NCI-H1105 (cell line): ENCODE measurements at places on chromosomes 6 and 20.

DNA sequence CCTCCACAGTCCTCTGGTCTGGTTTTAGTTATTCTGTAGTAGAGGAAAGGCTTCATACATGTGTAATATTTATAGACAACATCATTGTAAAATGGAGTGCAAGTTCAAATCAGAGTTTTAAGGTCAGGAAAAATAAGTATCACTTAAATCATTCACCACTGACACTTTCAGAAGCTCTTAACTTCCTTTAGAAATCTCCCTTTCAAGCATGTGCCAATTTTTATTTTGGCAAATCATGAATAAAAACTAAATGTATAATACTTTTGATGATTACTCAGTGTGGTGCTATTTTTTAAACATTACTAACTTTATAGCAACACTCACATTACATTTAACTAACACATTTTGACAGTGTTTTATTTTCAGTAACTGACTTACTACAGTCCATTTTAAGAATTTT, 112.2 kb downstream of the OGFRL1 start:
- DNase-seq, result no peak

GRCh38 chr6:82767037-82767436, 298.6 kb downstream of the UBE3D start:
- no peak for DNase-seq

GRCh38 chr6:105484238-105485161, 81.6 kb upstream of the PREP start:
- peak; percentile 38 for DNase-seq

GRCh38 chr6:151692216-151692615, 115.3 kb upstream of the ESR1 start:
- DNase-seq, result no peak

DNA sequence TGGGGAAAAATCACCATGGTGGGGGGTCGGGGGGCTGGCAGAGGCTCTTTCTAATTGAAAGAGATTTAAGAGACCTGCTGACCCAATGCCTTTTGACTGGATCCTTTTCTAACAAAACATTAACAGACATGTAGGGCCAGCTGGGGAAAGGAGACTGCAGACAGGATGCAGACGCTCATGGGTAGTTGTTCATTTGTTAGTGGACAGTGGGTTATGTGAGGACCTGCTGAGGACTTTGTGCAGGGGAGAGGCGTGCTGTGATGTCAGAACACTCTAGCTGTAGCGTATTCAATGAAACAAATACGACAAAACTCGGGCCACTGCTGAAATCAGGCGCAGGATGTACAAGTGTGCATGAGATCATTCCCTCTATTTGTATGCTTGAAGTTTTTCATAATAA, 1.2 kb downstream of the IP6K3 start:
- DNase-seq, result no peak

GRCh38 chr6:42099340-42100028, 42.9 kb downstream of the C6orf132 start:
- no peak for DNase-seq

- no peak for DNase-seq
Observed at GRCh38 chr6:129634411-129635230, 75.4 kb downstream of the ARHGAP18 start.

DNA sequence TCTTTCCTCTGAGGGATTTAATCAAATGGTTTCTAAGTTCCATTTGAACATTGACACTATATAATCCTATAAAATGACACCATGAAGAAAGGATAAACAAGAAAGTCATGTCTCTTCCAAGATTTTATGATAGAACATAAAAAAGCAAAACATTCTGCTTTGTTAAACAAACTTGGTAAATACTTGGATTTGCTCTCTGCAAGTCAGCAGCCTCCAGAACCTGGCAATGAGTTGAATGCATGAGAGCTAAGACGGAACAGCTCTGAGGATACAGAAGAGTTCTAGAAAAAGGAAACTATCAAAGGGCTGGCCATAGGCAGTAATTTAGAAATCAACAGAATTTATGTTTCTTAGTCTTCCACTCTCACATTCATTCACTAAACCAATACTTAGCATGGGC, 656.0 kb upstream of the ID4 start:
- DNase-seq, result no peak

- DNase-seq, result no peak
Observed at GRCh38 chr6:71582820-71583219, 294.2 kb downstream of the OGFRL1 start.

DNA sequence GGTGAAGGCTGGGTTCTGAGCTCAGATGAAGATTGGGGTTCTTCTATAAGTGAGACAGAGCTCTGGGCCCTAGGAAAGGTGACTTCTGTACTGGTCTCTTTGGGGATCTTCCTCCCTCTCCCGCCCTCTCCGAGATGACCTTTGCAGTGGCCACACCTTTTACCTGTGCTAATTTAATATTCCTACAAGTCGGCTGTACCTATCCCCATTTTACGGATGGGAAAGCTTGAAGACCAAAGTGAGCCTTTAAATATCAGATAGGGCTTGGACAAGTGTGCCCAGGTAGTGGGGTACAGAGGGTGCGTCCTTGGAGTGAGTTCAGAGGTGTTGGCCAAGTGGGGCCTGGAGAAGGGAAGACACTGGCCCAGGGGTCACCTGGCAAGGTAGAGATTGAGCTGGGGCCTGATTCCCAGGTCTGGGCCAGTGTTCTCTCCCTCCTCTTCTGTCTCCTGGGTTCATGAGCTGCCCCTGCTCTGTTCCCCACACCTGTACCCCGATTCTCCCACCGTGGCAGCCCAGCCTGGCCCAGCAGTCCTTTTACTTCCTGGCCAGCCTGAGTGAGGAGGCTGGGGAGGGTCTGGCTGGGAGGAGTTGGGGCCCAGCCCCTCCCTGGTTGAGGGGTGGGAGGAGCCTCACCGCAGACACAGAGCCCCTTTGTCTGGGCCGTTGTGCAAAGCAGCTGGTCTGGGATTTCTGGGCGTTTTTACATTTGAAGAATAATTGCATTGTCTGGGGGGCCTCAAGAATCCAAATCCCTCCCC, 152.1 kb upstream of the RNF24 start:
- DNase-seq, result no peak

GRCh38 chr20:31684153-31685015, 38.3 kb downstream of the BCL2L1 start:
- DNase-seq, result no peak

- DNase-seq, result no peak
Observed at GRCh38 chr6:75735491-75736186, 13.4 kb upstream of the MYO6 start.

DNA sequence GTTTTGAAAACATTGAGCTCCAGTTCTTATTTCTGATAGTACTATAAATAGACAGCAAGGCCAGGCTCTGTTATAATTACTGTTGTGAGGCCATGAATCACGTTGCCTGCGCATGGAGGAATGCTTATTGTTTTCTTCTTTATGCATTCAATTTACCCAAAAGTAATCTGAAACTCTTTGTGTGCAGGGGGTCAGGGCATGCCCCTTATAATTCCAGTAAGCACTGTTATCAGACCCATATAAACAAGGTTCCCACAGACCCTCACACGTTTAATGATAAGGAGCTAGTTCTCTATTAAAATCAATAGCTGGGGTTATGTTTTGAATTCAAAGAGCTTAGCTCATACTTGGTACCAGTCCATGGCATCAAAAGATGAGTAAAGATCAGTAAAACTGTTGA, 174.8 kb upstream of the ARG1 start:
- DNase-seq, result no peak

GRCh38 chr20:63749597-63750508, 10.3 kb downstream of the SLC2A4RG start:
- DNase-seq, result no peak

GRCh38 chr6:158703111-158703836, 53.4 kb downstream of the SYTL3 start:
- DNase-seq, result no peak

- DNase-seq, result no peak
Observed at GRCh38 chr6:150195996-150196417, 53.2 kb downstream of the PPP1R14C start.

DNA sequence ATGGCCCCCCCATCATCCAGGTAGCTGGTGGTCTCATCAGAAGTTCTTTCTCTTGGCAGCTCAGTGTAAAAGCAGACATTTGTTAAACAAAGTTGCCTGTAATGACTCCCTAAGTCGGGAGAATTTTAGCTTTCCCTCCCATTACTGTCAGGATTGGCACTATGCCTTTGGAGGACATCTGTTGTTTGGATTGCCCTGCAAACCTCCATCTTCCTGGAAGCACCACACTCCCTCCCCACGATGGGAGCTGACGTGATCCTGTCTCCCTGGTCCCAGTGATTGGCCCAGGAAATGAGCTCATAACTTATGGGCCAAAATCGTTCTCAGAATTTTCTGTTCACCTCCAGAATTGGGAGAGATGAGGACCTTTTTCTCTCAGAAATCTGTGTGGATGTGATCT, 42.6 kb upstream of the CNR1 start:
- DNase-seq, result no peak

GRCh38 chr6:75211920-75212590, 6.2 kb upstream of the COL12A1 start:
- no peak for DNase-seq

DNA sequence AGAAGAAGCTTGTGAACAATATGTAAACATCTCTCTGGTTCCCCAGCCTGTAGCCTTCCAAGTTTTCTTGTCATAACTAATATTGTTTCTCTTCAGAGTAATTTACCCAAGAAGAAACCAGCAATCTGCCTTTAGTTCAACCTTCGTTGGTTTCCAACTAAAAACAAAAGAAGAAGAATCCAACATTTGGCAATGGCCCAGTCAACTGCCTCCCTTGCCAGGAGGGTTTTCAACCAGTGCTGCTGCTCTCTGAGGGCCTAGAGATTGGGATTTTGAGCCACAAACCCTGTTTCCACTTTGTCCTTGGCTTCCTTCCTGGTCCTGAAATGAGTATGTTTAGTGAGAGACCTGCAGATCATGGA, 395.8 kb upstream of the CNR1 start:
- no peak for DNase-seq

DNA sequence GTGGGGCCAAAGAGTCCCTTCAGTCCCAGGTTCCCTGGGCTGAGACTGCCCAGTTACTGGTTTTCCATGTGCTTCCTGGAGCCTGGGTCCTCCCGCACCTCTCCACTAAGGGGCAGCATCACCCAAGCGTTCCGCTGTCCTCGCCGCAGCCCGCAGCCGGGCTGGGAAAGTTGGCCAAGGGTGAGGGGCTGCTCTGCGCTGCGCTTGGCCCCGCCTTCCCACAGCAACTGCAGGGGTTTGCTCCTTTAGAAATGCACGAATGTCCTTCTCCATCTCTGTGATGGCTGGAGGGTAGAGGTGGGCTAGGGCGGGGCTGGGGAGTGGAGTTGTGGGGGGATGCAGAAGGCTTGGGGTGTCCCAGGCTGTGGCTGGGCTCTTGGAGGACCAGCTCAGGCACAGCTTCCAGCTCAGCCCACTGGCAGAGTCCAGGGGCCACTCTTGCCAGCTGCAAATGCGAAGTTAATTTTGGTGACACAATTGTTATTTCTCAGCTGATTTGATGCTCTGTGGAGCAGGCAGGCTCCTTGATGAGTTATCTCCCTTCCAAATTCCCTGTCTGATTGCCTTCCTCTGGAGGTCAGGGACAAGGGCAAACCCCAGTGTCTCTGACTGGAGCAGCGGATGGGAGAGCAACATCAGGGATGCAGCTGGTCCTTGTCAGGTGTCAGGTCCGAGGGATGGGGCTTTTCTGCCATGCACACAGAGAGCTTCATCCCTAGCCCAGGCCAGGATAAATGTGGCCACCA, 63.2 kb downstream of the NOL4L start:
- DNase-seq, result peak; percentile 73

DNA sequence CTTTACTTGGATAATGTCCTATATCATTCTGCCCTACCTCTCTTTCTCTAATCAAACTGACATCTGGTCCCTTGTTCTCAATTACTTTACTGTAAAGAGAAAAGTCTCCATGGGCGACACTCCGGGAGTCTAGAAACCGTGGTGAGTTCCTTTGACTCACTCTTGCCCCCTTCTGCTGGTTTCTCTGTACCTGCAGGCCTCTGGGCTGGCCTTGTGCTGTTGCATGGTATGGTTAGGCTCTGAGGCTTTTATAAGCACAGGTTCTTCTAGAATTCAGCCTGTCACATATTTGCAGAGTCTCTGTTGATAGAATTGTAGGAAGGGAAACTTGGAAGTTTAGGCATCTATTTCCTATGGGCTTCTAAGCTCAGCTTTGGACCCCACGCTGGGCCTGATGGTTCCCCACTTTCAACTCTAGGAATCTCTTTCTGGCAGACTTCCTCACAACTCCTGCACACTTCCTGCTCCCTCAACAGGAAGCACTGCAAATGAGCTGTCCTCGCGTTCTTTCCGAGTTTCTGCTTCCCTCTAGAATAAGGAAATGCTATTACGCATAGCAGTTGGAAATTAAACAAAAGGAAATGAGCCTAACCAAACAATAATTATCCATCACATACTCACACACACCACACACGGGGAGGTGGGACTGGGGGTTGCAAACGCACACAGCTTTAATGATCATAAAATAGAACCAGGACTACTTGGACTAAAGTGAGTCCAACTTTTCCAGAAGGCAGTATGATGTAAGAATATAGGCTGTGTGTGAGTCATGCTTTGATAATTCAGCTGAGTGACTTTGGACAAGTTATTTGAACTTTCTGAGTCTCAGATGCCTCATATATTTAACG, 683.3 kb downstream of the QKI start:
- no peak for DNase-seq

DNA sequence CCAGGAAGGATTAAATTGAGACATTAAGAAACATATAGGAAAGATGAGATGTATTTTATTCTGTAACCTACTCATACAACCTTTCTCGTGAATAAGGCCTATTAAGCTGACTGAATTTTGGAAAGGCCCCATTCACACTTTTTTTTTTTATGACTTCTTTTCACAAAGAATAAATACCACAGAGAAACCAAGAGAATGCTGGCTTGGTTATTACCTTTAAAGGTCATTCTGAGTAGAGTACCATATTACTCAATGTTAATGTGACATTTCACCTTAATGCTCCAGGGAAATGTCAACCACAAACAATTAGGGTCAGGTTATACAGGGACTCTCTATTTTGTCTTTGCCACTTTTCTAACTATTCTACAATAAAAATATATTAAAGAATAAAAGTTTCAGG, 204.9 kb upstream of the PTCHD4 start:
- no peak for DNase-seq

- DNase-seq, result no peak
Observed at GRCh38 chr6:109713097-109713496, 22.0 kb downstream of the FIG4 start.

- no peak for DNase-seq
Observed at GRCh38 chr6:137640086-137640485, 145.9 kb upstream of the OLIG3 start.

DNA sequence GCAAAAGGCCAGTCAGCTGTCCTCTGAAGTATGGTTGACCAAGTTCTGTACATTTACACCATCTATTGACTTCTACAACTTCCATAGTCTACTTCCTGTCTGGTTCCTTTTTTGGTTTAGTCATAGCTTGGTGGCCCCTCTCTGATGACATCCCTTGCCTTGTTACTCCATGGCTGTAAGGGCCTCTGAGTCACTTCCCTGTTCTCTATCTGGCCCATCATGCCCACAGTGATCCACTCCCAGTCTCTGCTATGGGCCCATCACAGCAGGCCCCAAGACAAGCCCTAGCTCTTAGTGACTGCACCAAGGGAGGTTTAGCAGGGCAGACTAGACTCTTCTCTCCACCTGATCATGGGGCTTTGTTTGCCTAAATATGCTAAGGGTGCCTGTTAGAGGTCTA, 441.6 kb downstream of the HACE1 start:
- no peak for DNase-seq
